ENCODE measurements at places on chromosomes 16 and 17.

DNA sequence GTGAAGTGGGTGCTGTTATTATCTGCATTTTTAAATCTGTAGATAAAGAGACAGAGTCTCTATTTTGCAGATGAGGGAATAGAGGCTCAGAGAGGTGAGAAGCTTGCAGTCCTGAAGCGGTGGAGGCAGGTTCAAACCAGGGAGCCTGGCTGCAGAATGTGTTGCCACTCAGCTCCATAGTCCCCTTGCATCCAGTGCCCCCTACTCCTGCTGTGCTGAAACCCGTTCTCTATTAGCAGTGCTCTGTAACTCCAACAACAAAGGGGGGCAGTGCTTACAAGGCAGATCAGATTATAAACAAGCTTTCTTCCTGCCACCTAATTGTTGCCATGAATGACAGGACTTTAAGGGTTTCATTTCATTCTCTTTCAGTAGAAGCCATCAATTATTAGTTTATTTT is 118.1 kb upstream of the CACNG3 start:
- DNase-seq, result no peak

DNA sequence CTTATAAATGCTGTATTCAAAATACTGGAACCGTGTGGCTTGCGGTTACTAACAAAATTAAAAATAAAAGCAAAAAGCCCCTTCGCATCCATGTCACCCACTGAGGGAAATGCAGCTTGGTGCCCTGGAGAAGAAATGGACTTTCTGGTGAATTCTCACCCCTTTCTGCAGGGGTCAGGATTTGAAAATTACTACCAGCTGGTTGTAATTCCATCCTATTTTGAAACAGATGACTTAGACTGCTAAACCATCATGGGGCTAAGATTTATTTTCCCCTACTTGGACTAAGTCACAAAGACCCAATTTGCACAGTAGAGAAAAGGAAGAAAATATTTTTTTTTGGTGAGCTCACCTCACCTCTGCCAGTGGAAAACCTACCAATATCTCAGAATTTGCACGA is 111.4 kb upstream of the MYOCD start:
- no peak for DNase-seq

- DNase-seq, result peak; percentile 79
Measured at GRCh38 chr16:85798901-85799496, 345 bp downstream of the EMC8 start.

DNA sequence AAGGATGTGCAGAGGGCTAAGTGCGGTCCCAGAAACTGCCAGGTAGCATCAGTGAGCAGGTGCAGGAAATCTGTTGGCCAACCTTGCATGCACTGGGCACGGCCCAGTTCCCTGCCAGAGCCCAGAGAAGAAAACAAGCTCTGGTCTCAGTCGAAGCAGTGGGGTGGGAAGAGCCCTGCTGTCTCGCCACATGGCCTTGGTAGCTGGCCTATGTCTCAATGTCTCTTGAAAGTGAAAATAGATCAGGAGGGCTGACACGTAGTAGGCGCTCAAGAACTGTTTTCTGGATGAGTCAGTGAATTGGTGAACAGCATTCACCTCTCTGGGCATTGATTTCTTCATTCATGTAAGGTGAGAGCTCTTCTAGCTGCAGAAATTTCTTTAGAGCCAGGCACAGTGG is 90.4 kb downstream of the MARF1 start:
- no peak for DNase-seq

- DNase-seq, result peak; percentile 10
Measured at GRCh38 chr17:67765623-67766022, 47.9 kb downstream of the NOL11 start.

DNA sequence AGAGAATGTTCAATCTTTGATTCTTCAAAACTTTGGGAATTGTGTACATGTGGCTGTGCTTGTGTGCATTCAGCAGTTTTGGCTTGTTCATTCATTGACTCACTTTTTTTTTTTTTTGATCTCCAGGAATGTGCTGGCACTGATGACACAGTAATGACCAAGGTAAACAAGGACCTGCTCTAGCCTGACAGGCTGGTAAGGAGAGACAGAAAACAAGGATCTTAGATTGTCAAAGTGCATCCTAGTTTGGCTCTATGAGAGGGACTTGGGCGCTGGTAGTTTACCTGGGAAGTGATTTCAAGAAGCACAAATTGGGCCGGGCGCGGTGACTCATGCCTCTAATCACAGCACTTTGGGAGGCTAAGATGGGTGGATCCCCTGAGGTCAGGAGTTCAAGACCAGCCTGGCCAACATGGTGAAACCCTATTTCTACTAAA is 233.1 kb upstream of the WSCD1 start:
- DNase-seq, result no peak

GRCh38 chr16:5065813-5066212 is at the start of gene C16orf89:
C16orf89 (minus strand) TSS chr16:5065956; CDS start chr16:5065908, 48 bp downstream.
- no peak for DNase-seq

DNA sequence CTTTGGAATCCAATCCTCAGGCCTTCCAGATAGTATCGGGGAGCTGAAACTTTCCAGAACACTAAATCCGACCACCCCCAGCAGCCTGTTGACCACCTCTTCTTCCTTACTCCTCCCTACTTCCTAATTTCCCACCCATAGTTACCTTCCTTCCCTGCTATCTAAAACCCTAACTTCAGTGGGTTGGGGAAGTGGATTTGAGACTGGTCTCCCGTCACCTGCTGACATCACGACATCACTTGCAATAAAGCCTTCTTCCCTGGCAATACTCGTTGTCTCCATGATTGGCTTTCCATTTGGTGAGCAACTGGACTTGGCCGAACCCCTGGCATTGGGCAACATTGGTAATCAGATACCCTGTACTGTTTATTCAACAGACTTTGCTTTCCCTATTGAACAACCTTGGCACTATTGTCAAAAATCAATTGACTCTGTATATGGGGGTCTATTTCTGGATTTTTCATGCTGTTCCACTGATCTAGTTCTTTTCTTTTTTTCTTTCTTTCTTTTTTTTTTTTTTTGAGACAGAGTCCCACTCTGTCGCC is 11.8 kb upstream of the FOXK2 start:
- no peak for DNase-seq

DNA sequence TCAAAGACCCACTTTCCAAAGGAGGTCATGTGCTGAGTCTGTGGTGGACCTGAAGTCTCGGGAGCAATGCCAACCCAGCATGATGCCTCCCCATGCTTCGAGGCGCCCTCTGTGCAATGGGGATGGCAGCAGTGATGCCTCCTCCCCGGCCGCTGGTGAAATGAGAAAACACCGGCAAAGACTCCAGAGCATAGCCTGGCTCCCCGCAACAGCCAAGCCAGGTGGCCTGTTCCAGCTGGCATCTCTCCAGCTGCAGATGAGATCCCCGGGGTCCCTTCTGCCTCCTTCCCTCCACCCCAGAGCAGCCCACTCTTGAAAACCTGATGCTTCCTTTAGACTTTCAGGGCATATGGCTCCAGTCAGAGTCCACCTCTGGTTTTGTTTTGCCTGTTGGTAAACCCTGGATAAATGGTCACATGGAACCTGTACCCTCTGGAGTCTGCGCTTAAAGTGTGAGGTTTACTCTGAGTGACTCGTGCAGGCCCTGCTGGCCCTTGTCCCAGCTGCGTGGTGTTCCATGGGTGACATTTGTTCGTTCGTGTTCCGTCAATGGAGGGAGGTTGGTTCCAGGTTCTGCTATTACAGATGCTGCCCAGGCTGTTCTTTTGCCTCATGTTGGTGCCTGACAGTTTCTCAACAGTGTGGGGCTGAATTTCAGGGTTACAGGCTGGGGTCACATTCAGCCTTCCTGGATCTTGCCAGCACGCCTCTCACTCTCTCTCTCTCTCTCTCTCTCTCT is 181.8 kb upstream of the CIBAR2 start:
- DNase-seq, result no peak

- no peak for DNase-seq
Measured at GRCh38 chr17:31580316-31580705, 188.8 kb downstream of the RAB11FIP4 start.

DNA sequence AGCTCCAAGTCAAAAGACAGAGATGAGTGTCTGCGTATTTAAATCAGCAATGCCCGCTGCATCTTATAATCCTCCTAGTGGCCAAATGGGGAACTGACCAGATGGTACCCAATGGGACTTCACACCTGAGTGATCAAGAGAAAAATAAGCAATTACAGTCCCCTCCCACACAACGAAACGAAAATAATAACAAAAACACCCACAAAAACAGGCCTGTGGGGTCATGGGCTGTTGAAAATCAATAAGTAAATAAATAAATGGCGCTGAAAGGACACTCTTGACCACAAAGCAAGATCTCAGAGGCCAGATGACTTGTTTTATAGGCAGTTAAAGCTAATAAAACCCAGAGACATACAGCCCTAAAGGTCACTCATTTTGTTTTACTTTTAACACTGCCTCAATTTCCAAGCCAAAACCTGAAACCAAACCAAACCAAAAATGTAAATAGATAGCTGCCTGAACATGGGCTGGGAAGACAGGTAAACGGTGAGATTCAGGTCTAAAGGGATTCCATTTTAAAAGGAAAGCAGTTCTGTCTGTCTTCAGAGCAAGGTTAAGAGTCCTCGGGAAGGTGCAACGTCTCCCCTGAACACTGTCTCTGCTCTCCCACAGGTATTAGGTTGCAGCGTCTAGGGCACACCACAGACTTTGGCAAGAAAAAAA is 1.3 kb downstream of the ZNF821 start:
- DNase-seq, result peak; percentile 87

GRCh38 chr17:50931144-50931908 is 65.2 kb upstream of the TOB1 start:
- peak; percentile 75 for DNase-seq

GRCh38 chr16:86373276-86373901 is 136.9 kb upstream of the FOXF1 start:
- no peak for DNase-seq

DNA sequence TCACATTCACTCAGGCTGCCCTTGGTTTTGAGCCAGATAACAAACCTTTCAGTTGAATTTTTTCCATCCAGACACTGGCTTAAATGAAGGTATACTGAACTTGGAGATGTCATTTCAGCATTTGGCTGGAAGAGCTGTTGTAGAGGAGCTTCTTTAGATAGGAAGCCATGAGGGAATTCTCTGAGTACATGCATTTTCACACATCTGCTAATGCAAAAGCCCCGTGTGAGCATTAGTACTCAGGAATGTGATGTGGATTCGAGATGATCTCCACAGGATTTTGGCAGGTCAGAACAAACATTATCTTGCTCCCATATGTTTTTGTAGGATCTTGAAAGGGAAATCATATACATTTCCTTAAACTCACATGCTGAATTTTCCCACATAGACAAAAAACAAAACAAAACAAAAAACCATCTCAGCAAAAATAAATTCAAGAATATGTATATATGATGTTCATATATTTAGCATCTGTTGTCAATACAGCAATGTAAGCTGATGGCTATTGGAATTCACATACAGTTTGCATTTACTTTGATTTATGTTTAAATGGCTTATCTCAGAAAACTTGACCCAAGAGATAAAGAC is 277.2 kb upstream of the TBX2 start:
- DNase-seq, result no peak

GRCh38 chr16:23691483-23692189 is 12.9 kb downstream of the PLK1 start:
- DNase-seq, result no peak

- DNase-seq, result no peak
Measured at GRCh38 chr17:14448818-14449217, 147.9 kb downstream of the HS3ST3B1 start.

DNA sequence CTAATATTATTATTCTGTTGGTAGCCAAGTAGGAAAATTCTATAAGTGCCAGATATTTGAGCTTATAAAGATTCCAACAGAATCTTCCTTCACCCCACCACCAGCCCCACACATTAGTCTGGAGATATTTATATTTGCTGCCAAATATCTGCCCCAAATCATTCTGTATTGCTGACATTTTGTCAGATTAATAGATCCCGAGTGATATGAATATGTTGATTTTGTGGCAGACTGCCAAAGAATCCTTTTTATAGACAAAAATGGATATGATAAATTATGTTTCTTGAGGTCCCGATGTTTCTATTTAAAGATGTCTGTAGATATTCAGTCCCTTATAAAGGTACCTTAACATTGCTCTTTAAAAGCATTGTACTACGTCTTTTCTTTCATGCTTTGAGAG is 162.2 kb upstream of the KCNJ16 start:
- no peak for DNase-seq

GRCh38 chr17:31309556-31309955 is 4.3 kb downstream of the EVI2B start:
- DNase-seq, result no peak

GRCh38 chr17:81566461-81567126 is 14.4 kb upstream of the FAAP100 start:
- no peak for DNase-seq

Data from activated effector memory CD4-positive, alpha-beta T cell treated with anti-CD3 and anti-CD28 coated beads, Interleukin-2, amount 50 U/mL, for 16 hours (primary cell).